Testis (tissue), 5 donors: ENCODE measurements at places on chromosomes 7 and 10.

DNA sequence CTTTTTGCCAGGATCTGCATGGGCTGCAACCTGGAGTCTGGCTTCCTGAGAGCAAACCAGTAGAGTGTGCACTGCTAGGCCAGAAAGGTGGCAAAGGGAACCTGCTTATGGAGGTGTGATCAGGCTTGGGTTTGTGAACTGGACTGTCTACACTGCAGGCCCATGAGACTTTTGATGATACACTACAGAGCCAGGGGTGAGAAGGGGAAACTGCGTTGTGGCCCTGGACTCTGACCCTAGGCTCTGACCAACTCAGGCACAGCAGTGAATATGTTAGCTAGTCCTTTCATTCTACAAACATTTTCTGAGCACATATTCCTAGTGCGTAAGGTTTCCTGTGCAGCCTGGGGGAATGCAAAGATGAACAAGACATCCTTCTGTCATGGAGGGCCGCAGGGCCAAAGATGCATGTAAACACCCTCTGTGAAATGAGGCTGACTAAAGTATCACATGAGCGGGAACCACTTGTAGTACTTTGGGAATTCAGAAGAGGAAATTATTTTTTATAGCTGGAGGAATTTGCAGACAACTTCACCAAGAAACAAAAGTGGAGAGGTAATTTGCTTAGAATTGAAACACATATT, 63.8 kb upstream of the HPS1 start:
- DNase-seq: no peak

GRCh38 chr7:107173691-107174406, 5.0 kb downstream of the HBP1 start:
- DNase-seq: no peak

DNA sequence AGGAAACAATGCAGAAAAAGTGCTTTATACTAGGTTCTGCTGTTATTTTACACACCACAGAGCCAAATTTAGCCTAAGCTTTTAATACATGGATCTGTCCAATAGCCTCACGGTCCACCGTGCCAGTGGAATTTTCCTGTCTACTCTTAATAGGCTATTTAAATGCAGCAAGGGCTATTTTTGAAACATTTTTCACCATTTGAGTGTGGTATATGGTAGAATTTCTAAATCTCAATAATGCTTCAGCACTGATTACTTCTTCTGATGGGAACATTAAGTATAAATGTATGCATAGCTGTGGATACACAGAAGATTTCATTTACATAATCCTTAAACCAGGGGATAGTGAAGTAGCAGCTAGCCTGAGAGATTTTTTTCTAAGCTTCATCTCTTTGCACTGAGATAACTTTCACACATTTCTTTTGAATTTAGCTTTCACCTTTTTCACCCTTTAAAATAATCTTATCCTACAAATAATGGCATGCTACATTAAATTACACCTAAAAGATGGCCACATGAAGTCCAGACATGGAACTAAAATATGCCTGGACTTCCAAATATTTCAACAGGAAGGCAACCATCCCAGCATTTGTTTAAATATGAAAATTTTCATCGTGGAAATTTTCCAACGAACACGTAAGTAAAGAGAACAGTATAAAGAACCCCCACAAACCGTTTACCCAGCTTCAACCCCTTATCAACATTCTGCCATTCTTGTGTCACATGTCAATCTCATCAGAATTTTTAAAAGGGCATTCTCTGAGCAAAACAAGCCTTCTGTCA, 45.4 kb downstream of the AMPH start:
- no peak for DNase-seq

- DNase-seq: no peak
Measured at GRCh38 chr10:120999868-121000267, 148.7 kb downstream of the WDR11 start.

- DNase-seq: peak; percentile 17
Measured at GRCh38 chr10:110852255-110852896, 19.4 kb upstream of the PDCD4 start.

GRCh38 chr7:140645166-140645900, 4.7 kb upstream of the DENND2A start:
- DNase-seq: no peak

GRCh38 chr10:21529032-21529910, 3.8 kb upstream of the SKIDA1 start:
- DNase-seq: no peak

GRCh38 chr10:24305551-24306506, 96.9 kb downstream of the KIAA1217 start:
- no peak for DNase-seq

GRCh38 chr7:69217516-69218350, 380.5 kb upstream of the AUTS2 start:
- DNase-seq: no peak

GRCh38 chr10:9010931-9011670, 956.6 kb downstream of the GATA3 start:
- no peak for DNase-seq

GRCh38 chr7:159115601-159116501, 28.8 kb downstream of the VIPR2 start:
- no peak for DNase-seq

DNA sequence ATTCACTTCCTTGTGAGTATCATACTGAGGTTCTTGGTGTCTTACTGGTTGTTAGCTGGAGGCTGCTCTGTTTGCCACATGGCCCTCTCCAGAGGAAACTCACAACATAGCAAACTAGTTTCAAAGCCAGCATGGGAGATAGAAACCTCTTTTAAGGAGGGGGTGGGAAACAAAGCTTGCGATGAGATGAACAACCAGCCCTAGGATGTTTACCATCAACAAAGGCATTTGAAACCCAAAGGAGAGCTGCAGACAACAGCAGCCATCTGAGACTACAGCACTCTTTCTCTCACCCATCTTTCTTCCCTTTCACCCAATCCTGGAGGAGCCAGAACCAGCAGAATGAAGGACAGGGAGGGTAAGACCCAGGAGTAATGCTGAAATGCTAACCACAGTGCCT, 182.1 kb downstream of the NEBL start:
- no peak for DNase-seq

GRCh38 chr7:148856891-148857290, 27.2 kb downstream of the EZH2 start:
- DNase-seq: no peak

- DNase-seq: no peak
Measured at GRCh38 chr7:2274666-2275065, 32.6 kb downstream of the NUDT1 start.

GRCh38 chr7:151099486-151100211, 13.4 kb downstream of the AGAP3 start:
- no peak for DNase-seq
